Muscle of arm (tissue), 14 donors: ENCODE measurements at places on chromosomes 1 and 21. TPM values are rescaled to one million over a fixed set of nuclear protein-coding genes. Genes with fewer than 3 reads are reported as not detected.

APH1A gene
- polyA plus RNA-seq: 116 TPM

LCA5L gene
- not detected for polyA plus RNA-seq

MSH4 gene
- polyA plus RNA-seq: 0.28 TPM

SPRR2D gene
- polyA plus RNA-seq: not detected

PRDM16 gene
- polyA plus RNA-seq: not detected

TCHHL1 gene
- polyA plus RNA-seq: not detected

SHCBP1L gene
- 0.32 TPM for polyA plus RNA-seq

LRRC71 gene
- polyA plus RNA-seq: 0.91 TPM

AVPR1B gene
- 0.38 TPM for polyA plus RNA-seq

BRINP3 gene
- 0.78 TPM for polyA plus RNA-seq

CFHR4 gene
- not detected for polyA plus RNA-seq

OR10Z1 gene
- polyA plus RNA-seq: 0.14 TPM

NID1 gene
- 154 TPM for polyA plus RNA-seq

FLVCR1 gene
- 10.0 TPM for polyA plus RNA-seq

RCSD1 gene
- polyA plus RNA-seq: 59.3 TPM

S100A6 gene
- polyA plus RNA-seq: 152 TPM
